ENCODE measurements at places on chromosomes 6 and 20.

DNA sequence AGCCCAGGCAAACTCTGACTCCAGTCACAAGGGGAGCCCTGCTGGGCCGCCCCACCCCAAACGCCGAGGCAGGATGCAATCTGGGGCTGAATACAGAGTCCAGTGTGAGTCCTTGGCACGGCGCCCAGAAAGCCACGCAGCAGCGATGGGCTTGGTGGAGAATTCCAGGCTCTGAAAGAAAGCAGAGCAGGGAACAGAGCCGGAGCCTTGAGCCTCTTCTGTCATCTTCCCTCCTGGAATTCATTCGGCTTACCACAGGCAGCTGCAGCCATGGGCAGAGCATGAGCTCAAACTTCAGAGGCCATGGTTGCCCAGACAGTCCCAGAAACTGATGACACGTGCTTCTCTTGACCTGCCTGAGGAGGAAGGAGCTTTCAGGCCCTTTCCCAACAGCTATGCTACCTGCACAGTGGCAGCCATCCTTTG lies 441.1 kb upstream of the JARID2 start:
- no peak overlapping the region for H3K4me3 ChIP-seq
- H3K27ac ChIP-seq: no peak overlapping the region
- no peaks in the 10 kb centered on the region for H3K4me1 ChIP-seq
- no peak for DNase-seq
- H3K27me3 ChIP-seq: peaks cover 9% of the 10 kb centered on the region

DNA sequence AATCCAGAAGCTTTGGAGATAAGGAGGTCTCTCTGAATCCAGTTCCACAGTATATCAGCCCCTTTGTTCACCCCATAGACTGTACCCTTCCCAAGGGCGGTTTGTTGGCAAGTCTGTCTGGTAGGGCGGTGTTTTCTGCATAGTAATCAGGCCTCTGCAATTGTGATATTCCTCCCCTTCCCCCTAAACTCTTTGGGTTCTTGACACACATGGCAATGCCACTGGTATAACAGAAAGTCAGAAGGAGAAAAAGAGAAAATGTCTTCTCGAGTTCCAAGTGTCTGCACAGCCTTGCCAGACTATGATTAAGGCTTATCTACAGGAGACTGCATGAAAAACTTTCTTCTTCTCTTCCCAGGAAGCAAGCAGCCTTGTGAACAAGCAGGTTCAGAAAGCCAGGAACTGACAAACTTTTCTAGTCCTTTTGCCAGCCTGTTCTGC lies 45.6 kb downstream of the FOXO3 start:
- H3K4me3 ChIP-seq: no peak overlapping the region
- H3K27ac ChIP-seq: no peak overlapping the region
- DNase-seq: no peak
- H3K4me1 ChIP-seq: no peaks in the 10 kb centered on the region
- H3K36me3 ChIP-seq: no peaks in the 10 kb centered on the region

- H3K27me3 ChIP-seq: peaks cover 18% of the 10 kb centered on the region
- no peak overlapping the region for H3K27ac ChIP-seq
- DNase-seq: no peak
- no peaks in the 10 kb centered on the region for H3K36me3 ChIP-seq
These were observed 52.9 kb upstream of the UNC93A start for GRCh38 chr6:167238146-167238693.

DNA sequence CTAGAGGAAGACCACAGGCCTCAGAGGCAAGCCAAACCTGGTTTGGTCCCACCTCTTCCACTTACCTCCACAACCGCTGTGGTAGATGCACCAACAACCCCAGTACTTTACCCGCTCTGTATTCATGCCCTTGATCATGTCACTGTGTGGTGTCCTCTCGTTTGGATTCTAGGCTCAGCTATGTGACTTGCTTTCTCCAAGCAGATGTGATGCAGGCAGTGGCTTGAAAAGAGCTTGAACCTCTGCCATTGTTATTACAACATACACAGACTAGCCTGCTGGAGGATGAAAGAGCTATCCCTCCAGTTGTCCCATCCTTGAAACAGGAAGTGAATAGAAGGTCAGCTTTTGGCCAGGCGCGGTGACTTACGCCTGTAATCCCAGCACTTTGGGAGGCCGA lies 147.7 kb downstream of the ZNF217 start:
- H3K27ac ChIP-seq: no peak overlapping the region
- no peaks in the 10 kb centered on the region for H3K4me1 ChIP-seq
- no peaks in the 10 kb centered on the region for H3K36me3 ChIP-seq
- DNase-seq: no peak
